ENCODE measurements at places on chromosomes 12 and 14.

DNA sequence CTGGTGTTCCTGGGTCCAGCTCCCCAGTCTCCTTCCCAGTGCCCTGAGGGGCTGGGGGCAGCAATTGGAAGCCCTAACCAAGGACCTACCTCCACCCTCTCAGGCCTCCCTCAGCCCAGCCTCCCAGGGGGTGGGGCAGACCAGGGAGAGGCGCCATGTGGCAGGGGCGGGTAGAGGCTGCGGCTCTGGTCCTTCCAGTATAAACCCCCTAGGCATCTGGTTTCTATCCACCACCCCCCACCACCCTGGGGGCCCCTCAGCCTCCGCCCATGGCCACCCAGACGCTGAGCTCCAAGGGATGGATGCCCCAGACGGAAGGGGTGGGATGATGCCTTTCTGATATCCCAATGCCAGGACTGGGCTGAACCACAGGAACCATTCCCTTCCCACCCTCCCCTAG lies 2.8 kb upstream of the SP7 start:
- no peak for DNase-seq

GRCh38 chr12:130770413-130771028 lies 54.4 kb upstream of the RIMBP2 start:
- DNase-seq, result no peak

- DNase-seq, result no peak
These were observed 1341.3 kb downstream of the LRFN5 start for GRCh38 chr14:42947991-42948390.

- DNase-seq, result no peak
These were observed 234.2 kb upstream of the FBXO33 start for GRCh38 chr14:39666386-39666785.

DNA sequence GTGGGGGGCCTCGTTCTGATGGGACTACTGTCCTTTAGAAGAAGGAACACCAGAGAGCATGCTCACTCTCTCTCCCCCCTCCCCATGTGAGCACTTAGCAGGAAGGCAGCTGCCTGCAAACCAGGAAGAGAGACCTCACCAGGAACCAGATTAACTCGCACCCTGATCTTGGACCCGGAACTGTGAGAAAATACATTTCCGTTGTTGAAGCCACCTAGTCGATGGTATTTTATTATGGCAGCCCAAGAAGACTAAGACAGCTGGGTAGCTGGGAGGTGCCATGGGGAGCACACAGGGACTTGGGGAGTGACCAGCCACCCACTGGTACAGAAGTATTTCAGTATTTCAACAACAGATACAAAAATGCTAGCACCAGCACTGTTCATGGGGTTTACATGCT lies 59.0 kb downstream of the VCPKMT start:
- no peak for DNase-seq

GRCh38 chr12:109065154-109065852 lies 12.9 kb downstream of the USP30 start:
- DNase-seq, result no peak

DNA sequence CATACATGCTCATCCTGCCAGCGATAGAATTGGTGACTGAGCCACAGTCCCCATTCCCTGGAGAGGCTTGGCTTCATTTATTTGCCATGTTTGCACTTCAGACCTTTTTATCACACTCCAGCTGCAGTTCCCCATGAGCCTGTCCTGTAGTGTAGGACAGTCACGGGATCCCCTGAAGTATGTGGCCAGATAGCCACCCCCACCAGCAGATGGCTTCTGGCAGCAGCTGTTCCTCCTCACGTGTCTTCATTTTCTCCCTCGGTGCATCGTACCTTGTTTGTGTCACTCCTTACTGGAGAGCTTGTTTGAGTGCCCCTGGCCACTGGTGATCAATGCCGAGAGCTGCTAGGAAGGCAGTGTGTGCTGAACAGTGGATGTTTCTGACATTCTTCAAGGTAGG lies 40.2 kb downstream of the UBE3B start:
- no peak for DNase-seq
